CMK (cell line): ENCODE measurements at places on chromosomes 7 and 10.

- no peak for DNase-seq
These were observed 117.2 kb downstream of the PIP4K2A start for GRCh38 chr10:22597138-22597537.

DNA sequence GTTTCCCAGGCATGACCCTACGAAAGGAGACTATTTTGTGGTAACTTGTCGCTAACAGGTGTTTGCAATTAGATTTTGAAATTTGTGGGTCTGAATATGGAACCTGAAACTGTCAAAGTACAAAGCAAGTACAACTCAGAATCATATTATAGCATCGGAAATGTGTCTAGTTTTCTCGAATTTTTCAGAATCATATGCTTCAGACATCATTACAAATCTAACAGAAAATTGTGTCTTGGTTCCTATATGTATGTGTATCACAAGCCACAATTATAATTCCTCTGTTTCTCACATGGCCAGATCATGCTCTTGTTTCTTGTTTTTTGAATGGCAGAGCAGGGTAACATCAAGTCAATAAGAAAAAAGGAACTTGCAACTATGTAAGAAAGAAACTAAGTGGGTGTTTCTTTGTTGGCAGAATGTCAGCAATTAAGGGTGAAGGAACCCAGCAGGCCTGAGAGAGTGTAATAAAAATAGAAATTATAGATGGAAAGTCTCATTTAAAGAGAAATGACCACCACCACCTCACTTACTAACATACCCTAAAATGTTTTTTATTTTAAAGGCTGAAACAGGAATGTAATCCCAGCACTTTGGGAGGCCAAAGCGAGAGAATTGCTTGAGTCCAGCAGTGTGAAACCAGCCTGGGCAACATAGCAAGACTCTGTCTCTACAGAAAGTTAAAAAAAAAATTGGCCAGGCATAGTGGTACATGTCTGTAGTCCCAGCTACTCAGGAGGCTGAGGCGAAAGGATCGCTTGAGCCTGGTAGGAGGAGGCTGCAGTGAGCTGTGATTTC, 51.3 kb downstream of the PRTFDC1 start:
- DNase-seq = no peak

- DNase-seq = no peak
These were observed 16.3 kb upstream of the TSPAN15 start for GRCh38 chr10:69434926-69435325.

DNA sequence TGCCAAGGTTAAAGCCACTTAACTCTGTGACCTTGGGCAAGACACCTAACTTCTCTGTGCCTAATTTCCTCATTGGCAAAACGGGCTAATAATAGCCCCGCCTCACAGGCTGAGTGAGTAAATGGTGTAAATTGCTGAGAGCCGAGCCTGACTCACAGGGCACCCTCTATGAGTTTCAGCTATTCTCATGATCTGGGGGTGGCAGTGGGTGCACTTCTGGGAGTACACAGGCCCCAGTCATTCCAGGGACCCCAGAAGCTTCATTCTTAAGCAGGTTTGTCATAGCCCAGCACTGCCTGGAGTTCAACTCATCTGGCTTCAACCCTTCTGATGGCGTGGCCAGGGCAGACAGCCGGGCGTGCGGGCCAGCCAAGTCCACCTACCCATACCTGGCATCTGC, 137.2 kb downstream of the GRID1 start:
- no peak for DNase-seq

GRCh38 chr10:34854147-34854601, 39.1 kb upstream of the PARD3 start:
- no peak for DNase-seq

GRCh38 chr10:12382157-12382548, 32.8 kb downstream of the CAMK1D start:
- no peak for DNase-seq

DNA sequence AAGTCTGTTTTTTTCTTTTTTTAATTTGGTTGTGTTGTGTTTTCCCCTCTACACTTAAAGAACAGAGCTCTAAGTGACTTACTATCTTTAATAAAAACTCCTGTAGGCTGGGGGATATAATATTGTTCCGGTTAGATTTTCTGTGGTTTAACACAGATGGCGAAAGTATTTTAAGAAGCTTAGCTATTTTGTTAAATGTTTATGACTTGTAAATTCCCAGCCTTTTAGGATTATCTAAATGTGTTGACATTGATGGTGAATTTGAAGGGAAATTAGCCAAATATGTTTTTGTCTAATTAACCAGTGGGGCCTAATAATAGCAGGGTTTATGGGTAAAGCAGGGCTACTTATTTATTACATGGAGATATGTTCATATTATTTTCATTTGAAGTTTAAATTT, 538.5 kb downstream of the INHBA start:
- DNase-seq = no peak

DNA sequence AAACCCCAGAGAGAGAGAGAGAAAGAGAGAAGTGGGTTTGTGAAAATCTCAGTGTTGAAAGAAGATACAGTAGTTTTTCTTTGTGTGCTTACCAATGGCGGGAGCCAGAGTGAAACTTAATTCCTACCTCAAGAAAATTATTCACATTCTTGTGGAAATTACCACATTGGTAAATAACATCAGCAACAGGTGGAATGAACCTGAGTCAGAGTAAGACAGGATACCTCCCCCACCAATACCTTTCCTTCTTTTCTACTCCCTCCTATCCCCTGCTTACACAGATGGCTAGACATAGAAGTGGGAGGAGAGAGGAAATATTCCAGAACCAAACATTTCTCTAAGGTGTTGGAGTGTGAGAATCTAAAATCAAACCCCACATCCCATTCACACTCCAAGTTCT, 793.9 kb downstream of the SORCS3 start:
- DNase-seq = no peak

- DNase-seq = no peak
These were observed 93.6 kb downstream of the LRMDA start for GRCh38 chr10:75525067-75525466.

DNA sequence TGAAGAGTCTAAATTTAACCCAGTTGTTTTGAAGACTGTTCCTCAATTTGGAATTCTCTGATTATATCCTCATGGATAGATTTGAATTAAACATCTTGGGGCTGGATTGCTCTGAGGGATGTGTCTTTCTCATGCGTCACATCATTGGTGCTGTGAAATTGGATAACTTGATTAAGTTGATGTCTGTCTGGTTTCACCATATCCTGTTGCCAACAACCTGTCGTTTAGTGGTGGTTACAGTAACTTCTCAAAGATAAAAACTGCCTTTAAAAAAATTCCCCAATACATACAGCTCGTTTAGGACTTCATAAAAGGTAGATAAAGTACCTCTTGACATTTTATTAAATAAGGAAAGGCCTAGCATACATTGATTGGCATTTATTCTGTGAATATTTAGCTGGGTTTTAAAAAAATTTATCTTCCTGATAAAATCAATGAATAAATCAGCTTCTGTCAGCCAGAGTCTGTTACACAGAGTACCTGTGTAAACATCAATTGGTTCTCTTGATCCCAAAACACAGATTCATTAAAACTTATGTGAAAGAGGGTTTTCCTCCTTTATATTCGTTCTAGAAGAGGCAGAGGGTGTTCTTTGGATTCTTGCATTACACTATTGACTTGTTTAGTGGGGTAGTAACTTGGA, 10.5 kb downstream of the CRCP start:
- DNase-seq = no peak

DNA sequence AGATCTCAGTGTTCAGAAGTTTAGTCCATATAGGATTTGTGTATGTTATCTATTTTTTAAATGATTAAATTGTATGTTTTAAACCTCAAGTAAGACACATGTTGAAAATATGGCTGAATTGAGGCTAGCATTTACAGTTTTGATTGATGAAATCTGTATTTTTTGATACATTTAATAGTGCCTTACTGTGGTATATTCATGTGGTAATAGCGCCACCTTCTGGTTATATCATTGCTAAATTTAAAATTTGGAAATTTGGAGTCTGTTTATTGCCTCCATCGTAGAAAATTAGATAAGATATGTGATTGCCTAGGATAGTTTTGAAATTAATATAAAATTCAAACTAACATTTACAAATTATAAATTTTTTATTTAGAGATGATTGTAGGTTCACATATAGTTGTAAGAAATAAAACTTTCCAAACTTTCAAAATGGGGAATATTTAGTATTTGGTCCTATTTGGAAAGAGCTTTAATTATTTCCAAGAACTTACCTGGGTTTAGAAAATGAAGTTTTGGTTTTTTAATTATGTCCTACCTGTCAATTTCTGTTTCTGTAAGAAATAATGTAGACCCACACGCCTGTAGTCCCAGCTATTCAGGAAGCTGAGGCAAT, 19.1 kb upstream of the ARMS2 start:
- DNase-seq = peak; percentile 4

- DNase-seq = no peak
These were observed 26.4 kb downstream of the PARP12 start for GRCh38 chr7:140036224-140036962.

DNA sequence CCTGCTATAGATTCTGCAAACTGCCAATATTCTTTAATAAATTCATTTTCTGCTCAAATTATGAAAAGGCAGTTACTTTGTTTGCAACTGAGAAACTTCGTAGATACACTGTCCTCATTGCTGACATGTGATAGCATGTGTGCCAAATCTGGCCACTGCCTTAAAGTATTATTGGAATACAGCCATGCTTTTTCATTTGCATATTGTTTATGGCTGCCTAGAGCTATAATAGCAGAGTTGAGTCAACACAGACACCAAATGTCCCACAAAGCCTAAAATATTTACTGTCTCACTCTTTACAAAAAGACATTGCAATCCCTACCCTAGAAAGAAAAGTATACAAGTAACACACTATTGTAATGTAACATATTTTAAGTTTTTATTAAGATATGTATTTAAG, 647.4 kb downstream of the XPNPEP1 start:
- DNase-seq = no peak

DNA sequence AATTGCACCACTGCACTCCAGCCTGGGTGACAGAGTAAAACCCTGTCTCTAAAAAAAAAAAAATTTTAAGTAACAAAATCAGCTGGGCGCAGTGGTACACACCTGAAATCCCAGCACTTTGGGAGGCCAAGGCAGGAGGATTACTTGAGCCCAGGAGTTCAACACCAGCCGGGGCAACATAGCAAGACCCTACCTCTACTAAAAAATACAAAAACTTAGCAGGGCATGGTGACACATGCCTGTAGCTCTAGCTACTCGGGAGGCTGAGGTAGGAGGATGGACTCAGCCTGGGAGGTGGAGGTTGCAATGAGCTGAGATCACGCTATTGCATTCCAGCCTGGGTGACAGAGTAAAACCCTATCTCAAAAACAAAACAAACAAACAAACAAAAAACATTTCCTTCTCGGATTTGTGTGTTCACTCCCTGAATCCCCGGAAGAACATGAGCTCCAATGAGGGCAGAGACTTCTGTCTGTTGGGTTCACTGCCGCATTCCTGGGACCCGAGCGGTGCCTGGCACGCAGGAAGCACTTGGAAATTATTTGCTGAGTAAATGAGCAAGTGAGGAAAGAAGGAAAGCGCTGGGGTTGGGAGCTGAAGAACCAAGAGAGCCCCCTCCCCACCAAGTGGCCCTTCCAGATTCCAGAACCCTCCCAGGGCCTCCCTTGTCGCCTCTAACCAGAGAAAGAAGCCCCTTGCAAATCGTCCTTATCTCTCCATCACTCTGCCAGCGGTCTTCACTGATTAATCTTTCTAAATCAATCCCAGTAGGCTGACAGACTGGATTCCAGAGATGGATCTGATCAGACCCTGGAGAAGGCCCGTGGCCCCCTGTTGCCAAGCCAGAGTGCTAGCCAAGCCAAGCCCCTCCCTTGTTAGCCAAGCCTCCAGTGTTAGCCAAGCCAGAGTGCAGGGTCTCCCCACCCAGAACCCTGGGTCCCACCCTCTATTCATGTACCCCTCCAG, 6.2 kb downstream of the TNRC18 start:
- DNase-seq = no peak

GRCh38 chr10:103648251-103648635, 154.7 kb downstream of the NEURL1 start:
- DNase-seq = no peak

- DNase-seq = no peak
These were observed 97.1 kb upstream of the TMEM168 start for GRCh38 chr7:112887337-112887736.
